Nephron progenitor cell (in vitro differentiated cells): ENCODE measurements at places on chromosomes 2 and 18.

GRCh38 chr18:40365526-40365925 is 1589.5 kb upstream of the PIK3C3 start:
- DNase-seq, result no peak

- DNase-seq, result no peak
Measured at GRCh38 chr2:238024986-238025385, 35.8 kb upstream of the SCLY start.

DNA sequence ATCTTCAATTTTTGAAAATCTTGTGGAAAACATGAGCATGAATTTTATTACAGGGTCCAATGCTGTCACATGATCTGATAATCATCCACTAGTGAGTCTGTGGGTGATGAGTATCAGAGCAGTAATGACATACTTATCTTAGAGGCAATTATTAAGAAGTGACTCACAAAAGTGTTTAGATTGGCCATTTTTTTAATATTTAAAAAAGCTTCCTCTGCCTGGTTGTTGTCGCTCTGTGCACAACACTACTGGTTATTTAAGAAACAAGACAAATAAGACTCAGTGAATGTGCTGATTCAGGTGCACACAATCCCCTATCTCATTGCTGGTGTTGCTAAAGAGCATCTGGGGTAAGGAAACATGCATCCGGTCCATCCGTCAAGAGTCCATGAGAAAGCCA is 665.8 kb upstream of the ZEB2 start:
- DNase-seq, result no peak

DNA sequence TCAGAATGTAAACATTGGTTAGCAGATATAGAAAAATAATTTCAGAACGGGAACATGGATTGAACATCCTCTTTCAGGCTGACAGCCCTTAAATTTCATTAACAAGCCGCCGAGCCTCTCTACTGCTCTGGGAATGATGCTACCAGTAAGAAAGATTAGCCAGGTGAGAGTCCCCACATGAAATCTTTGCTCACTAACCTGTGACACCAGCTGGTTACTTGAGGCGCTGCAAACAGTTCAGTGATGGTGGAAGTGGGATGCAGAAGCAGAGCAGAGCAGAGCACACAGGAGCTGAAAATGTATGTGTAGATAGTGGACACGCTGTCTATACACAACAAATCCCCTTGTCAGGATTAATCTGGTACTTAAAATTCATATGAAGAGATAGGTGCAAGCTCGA is 721.1 kb downstream of the DPP10 start:
- DNase-seq, result peak; percentile 3

DNA sequence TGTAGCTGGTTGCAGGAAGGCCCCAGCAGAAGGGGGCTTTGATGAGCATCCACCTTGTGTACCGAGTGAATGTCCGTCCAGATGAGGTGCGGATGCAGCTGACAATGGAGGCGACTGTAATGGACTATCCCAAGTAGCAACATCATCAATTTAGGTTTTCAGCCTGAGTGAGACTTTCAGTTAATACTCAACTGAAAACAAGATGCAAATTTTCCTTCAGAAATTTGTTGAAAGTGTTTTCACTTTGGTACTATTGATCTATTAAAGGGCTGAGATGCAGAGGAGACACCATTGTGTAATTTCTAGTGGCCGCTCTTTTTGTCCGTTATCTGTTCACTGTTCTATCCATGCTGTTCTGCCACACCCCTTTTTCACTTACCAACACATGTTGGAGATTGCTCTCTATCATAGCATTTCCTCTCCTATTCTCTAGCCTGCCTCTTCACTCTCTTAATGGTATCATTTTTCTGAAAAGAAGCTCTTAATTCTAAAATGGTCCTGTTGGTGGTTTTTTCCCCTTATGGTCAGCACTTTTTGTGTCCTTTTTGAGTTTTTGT is 12.0 kb upstream of the CASP8 start:
- no peak for DNase-seq

GRCh38 chr2:153059338-153060052 is 341.1 kb downstream of the ARL6IP6 start:
- no peak for DNase-seq

GRCh38 chr2:71129902-71130151 is 202 bp downstream of the MCEE start:
- DNase-seq, result no peak

DNA sequence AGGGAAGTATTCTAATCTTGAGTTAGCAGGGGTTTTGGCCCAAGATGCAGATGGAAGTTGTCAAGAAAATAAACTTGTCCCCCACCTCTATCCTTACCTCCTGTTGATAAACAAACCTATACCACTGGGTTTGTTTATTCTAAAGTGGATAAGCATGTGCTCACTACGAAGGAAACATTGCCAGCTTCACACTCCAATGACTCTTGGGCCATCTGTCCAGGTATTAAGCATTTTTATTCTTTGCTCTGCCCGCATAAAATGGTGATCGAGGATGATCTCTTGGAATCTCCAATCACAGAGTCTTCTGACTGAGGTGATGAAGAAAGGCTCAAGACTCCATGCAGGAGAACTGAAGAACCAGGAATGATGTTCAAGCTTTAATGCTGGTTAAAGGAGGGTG is 1908.4 kb upstream of the PIK3C3 start:
- DNase-seq, result no peak

DNA sequence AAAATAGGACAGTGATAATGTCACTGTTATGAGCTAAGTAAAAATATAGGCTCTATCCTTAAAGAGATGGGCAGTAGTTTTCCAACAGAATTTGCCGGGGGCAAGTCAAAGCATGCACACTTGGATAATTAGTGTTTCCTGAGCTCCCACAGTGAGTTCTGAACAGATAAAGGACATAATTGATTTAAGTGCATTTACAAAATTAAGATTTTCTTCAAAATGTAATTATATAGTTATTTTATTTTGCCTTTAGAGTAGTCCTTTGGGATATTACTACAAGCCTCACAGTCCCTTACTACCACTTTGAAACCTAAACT is 107.6 kb downstream of the RAPGEF4 start:
- DNase-seq, result no peak

DNA sequence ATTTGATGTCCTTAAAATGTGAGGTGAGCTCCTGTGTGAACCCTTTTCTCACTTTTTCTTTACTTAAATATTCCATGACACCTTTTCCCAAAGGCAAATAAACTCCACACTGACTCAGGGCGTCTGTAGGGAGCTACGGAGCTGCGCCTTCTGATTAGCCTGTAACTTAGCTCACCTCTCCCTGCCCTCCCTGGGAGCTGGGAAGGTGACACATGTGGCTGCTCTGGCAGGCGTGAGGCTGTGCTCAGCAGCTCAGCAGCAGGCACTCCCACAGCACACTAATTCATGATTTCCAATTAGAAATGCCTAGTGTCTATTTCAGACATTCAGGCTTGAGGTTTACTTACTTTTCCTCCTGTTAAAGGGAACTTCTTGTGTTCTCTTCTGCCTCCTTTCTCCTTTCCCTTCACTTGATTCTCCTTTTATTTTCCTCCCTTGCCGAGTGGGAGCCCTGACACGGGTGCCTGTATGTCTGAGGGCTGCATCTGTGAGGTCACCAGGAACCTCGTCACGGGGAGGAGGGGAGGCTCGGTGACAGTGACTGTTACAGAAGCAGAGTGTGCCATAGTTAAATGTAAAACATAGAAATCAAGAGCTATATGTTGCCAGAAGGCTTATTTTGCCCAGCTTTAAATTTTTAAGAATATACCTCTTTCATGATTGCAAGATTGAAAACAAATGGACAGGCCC is 437.1 kb downstream of the DCDC2C start:
- peak; percentile 26 for DNase-seq

DNA sequence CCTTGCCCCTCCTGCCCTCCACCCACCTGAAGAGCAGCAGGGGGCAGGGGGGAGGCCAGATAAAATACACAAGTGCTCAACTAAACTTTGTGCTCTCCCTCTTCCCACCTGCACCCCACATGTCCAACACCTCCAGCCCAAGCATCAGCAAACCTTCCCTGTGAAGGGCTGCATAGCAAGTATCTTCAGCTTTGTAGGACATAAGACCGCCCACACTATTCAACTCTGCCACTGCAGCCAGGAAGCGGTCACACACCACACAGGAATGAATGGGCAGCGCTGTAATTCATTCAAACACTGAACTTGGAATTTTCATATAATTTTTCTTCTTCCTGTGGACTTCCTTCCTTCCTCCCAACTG is 27.5 kb downstream of the TFCP2L1 start:
- no peak for DNase-seq

- no peak for DNase-seq
Measured at GRCh38 chr2:191270306-191271161, 25.3 kb downstream of the MYO1B start.

- no peak for DNase-seq
Measured at GRCh38 chr18:23868136-23868785, 146.3 kb upstream of the TTC39C start.

DNA sequence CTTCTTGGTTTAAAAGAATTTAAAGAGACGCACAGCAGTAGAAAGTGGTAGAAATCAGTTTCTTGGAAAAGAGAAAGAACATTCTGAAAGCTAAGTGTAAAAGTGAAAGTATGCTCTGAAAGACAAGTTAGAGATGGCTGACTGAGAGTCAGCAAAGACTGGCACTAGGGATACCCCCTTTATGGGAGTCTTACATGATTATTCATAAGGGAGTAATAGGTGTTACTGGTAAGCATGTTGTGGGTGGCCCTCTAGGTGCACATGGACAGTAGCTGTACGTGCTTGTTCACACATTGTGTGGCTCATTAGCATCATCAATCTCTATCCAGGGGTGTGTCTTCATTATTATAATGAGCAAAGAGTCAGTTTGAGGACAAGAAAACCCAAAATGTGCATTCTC is 816.2 kb downstream of the CBLN2 start:
- DNase-seq, result no peak

DNA sequence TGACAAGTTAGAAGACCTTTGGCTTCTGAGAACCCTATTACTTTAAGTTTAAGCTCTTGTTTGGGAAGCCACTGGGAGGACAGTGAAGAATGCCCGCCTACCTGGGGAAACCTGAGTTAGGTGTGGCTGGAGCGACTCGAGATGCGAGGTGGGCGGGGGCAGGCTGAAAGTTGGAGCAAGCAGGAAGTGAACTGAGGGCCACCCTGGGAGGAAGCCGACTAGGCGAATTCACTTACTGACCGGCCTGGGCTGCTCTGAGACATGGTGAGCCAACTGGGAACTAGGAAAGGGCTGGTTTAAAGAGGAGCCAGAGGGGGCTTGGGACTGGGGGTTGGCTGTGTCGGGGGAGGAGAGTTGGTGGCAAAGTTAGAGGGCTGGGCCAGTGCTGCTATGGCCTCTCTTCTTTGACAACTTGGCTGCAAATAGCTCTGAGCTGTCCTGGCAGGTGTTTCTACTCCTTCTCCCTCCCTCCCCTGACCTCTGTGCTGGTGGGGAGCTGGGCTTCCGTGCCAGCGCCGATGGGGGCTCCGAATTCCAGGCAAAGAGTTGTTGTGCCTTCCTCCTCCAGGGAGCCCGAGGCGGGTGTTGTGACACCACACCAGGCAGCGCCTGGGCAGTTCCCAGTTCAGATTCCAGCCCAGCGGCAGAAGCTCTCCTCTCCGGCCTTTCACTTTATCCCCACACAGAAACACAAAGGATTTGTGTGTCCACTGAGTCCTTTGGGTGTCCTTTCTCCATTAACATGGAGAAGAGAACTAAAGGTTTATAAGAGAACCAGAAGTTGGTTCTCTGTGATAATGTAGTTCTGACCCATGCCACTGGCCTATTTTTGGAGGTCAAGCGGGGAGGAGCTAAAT is at the start of gene VAMP8:
TSS of gene VAMP8 (plus strand) at position 201 of the 857 bp plus-strand sequence. CDS start at position 262, 61 bp downstream.
- DNase-seq, result peak; percentile 37

- peak; percentile 79 for DNase-seq
Measured at GRCh38 chr2:27123302-27124150, at the start of gene ABHD1. TSS of gene ABHD1 (plus strand) at chr2:27123815. CDS start at chr2:27123949, 134 bp downstream.

- DNase-seq, result no peak
Measured at GRCh38 chr18:54220406-54220805, 4.1 kb downstream of the MBD2 start.

DNA sequence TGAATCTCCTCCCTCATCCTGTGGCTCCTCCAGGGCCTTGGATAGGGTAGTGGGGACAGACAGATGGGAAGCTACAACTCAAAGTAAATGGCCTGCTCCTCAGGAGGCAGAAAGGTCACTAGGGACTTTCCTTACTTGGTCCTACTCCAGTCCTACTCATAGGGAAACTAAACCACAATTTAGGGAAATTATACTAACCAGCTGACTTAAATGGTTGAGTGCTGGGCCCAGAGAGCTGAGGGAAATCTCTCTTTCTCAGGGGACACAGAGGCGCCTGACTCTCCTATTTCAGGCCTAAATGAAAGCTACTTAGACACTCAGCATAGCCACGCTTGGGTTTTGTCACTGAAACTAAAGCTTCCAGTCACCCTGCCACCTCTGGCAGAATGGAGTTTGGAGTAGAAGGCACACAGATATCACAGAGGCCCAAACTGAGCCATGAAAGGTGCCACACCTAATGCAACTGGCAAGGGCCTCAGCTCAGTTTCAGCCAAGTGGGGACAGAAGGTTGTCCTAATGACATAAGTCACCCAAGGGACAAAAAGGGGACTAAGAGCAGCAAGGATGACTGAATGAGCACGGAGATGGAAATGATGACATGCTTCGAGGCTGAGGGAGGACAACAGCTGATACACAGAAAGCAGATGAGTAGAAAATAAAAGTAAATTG is 24.0 kb downstream of the CERKL start:
- DNase-seq, result no peak

DNA sequence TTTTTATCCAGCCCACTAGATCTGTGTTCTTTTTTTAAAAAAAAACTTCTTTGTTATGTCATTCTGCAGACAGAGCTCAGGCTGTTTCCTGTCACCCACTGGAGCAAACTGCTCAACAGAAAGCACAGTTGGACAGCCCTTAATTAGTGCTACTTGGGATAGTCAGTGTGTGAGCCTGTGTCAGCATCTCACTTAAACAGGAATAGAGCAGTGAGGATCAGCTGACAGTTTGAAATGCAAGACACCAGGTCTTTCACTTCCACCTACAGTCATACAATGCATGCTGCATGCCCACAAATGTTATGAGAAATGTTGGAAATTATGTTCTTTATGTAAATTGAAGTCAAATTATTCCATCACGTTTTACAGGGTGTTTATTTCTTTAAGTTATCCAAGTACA is 174.9 kb downstream of the NR4A2 start:
- no peak for DNase-seq

DNA sequence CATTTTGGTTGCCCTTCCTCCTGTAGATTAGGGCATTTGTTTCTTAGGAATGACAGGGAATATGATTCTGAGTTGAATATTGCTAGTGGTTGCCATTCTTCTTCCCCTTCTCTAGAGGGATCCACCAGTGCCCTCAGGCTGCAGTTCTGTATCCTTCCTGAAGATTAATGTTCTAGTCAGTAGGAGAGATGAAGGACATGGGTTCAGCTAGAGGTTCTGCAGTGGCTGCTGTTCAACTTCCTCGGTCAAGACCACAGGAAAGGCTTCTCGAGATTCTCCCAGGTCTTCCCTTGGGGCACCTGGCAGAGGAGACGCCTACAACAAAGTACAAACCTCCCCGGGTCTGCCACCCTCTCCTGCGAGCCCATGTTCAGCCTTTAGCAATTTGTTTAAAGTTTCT is 325.5 kb downstream of the AFF3 start:
- no peak for DNase-seq
